ENCODE measurements at places on chromosomes 4 and X.

- DNase-seq = no peak
Observed at GRCh38 chrX:43474321-43474720, 181.8 kb upstream of the MAOA start.

GRCh38 chrX:155962906-155963305 lies 34.6 kb upstream of the IL9R start:
- no peak for DNase-seq

DNA sequence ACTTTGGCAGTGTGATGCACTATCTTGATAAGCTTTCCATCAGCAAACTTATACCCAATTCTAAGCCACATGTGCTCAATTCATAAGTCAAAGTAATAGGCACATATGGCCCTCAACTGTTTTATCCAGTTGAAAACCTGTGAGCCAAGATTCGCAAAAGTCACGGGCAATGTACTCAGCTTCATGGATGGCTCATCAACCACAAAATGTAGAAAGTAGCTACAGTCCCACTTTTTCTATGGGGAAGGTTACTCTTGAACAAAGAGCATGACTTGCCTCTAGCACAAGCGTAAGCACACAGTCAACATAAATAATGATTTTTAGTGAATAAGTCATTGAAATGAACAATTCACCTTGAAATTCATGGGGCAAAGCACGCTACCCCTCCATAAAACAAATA lies 25.1 kb upstream of the DDX53 start:
- no peak for DNase-seq

GRCh38 chr4:152029631-152030030 lies 268.8 kb upstream of the GATB start:
- DNase-seq = no peak

DNA sequence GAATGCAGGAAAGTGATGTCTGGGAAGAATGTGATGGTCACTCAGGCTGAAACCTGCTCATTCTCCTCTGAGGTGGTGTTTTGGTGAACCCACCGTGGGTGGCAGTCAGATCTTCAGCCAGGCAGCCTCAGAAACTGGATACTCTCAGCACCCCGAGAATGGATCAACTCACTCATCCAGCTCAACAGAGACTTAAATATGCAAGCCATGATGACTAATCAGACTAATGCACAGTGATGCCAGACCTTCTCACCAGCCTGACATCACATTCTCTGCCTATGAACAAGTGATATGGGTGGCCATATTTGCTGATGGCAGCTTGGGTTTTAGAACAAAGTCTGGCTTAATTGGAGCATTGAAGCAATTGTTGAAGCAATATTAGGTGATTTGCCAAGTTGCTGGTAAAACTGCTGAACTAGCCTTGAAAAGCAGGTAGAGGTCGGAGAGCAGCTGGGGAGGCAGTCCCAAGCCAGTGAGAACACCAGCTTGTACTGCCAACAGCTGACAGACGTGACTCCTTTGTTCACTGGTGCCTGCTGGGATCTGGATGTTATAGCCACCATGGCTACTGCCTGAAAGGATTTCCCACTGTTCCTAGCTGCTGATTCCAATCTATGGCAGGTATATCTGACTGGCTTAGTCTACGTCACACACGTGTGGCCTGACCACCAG lies 608.1 kb downstream of the MID1IP1 start:
- DNase-seq = no peak

- no peak for DNase-seq
Observed at GRCh38 chr4:116734178-116734577, 351.2 kb downstream of the TRAM1L1 start.

- DNase-seq = no peak
Observed at GRCh38 chr4:167622481-167623240, 388.4 kb upstream of the SPOCK3 start.

- DNase-seq = no peak
Observed at GRCh38 chr4:55706541-55706940, 70.4 kb upstream of the NMU start.
